GM04504 (cell line): ENCODE measurements at places on chromosomes 13 and 19.

DNA sequence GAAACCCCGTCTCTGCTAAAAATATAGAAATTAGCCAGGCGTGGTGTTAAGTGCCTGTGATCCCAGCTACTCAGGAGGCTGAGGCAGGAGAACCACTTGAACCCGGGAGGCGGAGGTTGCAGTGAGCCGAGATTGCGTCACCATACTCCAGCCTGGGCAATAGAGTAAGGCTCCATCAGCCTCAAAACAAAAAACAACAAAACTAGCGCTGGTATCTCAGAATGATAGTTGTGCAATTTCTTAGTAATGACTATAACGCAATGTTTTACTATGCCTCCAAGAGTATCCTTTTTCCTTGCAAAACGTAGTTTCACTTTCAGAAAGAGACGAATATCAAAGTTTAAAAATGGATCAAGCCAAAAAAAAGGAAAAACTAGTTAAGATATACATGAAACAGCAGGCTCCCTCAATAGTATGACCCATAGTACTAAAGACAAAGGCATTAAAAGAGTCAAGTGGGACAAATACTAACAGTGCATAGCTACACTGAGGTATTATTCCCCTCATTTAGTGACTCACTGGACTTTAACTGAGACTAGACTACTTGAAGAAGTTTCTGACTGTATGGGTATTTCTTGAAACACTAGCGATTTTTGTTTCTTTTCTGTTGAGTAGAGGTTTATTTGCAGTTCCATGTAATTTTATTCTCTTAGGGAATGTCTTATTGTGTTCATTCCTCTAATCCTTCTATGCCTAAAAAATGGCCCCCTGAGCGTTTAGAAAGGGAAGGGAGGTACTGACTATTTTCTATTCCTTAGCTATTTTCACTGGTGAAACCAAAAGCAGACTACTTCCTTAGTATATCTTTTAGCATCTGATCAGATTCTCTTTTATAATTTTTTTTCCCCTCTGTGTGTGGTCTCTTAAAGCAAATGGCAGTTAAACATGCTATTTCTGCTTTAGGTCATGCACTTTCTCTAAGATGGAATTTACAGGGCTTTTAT, 10.4 kb upstream of the ITM2B start:
- DNase-seq, result no peak

GRCh38 chr13:99980201-99980823, 1.3 kb upstream of the ZIC2 start:
- no peak for DNase-seq

DNA sequence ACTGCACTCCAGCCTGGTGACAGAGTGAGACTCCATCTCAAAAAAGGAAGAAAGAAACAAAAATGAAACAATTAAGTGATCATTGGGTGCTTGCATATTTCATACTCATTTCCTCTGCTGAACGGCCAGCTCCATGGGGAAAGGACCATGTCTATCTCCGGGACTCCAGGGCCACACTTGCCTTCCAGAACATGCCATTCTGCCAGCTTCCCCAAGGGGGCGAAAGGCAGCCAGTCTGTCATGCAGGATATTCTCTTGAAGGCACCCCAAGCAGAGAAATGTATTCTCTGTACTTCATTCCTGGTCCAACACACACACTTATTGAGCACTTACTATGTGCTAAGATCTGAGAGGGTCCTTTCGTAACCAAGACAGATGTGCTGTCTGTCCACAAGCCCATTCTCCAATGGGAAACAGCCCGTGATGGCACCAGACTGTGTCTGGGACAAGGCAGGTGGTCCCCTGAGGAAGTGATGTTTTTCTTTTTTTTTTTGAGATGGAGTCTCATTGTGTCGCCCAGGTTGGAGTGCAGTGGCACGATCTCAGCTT, 10.2 kb upstream of the CARM1 start:
- no peak for DNase-seq

DNA sequence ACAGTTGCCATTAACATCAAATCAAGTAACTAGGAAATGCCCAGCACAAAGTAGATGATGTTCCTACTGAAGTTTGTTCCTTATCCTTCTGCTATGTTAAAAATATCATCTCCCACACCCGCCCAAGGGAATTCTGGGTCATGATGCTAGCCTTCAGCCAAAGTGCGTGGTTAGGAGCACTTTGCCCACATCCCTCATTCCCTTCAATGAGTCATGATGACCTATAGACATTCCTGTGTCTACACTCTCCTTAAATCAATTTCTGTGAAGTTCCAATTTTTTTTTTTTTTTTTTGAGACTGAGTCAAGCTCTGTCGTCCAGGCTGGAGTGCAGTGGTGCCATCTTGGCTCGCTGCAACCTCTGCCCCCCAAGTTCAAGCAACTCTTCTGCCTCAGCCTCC, 17.0 kb downstream of the RXFP2 start:
- DNase-seq, result peak; percentile 83

- no peak for DNase-seq
Measured at GRCh38 chr19:51567583-51567982, 3.5 kb upstream of the ZNF175 start.

DNA sequence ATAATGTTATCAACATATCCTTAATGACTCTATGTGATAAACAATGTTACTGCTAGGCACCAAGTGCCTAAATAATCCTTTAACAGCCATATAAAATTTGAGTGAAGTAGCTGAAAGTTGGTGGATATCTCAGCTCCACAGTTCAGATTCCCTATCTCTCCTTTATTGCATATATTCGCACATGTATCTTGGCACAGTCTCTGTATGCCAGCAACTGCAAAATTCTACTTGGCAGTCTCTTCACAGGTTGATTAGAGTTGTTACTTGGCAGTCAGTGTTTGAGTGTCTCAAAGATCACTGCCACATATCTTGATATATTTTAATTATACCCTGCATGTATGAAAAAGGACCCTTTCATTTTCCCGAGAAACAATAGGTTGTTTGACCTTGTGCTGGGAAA, 879.3 kb downstream of the OLFM4 start:
- DNase-seq, result no peak

- DNase-seq, result no peak
Measured at GRCh38 chr13:40787062-40787461, 2.3 kb upstream of the SLC25A15 start.

DNA sequence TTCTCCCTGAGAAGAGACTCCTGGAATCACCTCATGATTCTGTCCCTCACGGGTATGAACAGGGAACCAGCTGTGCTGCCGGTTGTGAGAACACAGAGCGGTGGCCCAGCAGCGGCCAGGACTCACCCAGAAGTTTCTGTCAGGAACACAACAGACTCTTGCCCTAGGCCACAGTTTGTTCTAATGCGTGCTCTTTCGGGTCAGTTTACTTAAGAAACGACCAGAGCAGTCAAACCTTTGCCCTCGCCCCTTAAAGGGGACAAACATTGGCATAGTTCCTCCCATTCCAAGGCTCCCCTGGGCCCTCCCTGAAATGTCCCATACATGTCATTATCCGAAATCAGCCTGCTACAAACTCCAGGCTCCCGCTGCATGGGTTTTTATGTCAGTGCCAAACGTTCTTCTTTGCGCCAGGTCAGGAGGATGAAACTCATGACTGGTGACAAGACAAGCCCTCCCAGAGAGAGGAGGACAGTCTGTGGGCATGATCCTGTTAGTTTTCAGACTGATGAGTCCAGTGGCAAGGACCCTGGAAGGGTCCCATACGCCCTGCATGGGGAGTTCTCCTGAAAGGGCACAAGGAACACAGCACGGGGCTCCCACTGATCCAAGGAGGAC, 18.3 kb downstream of the ZIC5 start:
- no peak for DNase-seq

DNA sequence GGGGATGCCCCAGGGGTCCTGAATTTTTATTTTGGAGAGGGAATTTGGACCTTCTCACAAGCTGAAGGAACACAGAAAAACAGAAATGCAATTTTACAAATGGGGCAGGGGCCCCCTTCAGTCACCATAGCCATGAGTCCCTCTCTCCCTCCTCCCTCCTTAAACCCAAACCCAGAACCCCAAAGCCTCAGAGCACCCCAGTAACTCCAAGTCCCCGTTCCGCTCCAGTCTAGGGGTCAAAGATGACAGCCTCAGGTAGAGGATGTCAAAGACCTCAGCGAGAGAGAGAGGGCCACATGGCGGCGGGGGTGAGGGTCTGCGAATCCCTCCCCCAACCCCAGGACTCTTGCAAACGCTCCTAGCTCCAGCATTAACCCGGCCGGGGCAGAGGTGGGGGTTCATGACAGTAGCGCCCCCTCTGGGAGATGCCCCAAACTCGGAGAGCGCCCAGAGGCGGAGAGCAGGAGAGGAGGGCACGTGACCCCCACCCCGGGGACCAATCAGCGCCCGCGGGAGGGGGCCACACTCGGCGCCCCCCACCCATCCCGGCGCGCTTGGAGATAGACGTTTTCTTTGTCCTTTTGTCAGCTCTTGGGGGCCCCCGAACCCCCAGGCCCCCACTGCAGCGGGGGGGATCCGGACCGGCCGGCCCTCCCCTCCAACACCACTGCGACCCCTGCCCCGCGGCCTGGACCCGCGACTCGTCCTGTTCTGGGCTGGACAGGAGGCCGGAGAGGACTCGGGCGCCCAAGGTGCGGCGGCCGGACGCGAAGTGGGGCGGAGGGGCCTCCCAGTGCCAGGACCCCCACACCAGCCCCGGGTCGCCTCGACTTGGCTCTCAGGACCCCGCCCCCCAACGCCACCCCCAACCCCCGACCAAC, 20.8 kb upstream of the SEMA6B start:
- no peak for DNase-seq

- no peak for DNase-seq
Measured at GRCh38 chr13:25802579-25802978, 249.2 kb downstream of the SHISA2 start.

DNA sequence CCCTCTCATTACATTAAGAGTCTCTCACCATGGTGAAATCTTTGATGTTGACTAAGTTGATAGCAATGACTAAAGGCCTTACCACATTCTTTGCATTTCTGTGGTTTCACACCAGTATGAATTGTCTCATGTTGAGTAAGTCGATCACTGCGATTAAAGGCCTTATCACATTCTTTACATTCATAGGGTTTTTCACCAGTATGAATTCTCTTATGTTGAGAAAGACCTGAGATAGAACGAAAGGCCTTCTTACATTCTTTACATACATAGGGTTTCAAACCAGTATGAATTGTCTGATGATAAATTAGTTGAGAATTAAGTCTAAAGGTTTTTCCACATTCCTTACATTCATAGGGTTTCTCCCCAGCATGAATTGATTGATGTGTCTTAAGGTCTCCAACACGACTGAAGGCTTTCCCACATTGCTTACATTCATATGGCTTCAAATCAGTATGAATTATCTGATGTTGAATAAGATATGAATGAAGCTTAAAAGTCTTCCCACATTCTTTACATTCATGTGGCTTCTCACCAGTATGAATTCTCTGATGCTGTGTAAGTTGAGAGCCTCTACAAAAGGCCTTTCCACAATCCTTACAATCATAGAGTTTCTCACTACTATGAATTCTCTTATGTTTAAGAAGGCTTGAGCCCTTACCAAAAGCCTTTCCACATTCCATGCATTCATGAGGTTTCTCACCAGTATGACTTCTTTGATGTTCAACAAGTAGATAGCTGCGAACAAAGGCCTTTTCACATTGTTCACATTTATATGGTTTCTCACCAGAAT, 45.6 kb downstream of the ZNF283 start:
- DNase-seq, result no peak

- peak; percentile 28 for DNase-seq
Measured at GRCh38 chr19:3129112-3129511, 6.7 kb upstream of the GNA15 start.

- no peak for DNase-seq
Measured at GRCh38 chr13:99256283-99256682, 1.9 kb downstream of the GPR18 start.

GRCh38 chr19:11203194-11204075, 6.1 kb upstream of the KANK2 start:
- DNase-seq, result peak; percentile 64

DNA sequence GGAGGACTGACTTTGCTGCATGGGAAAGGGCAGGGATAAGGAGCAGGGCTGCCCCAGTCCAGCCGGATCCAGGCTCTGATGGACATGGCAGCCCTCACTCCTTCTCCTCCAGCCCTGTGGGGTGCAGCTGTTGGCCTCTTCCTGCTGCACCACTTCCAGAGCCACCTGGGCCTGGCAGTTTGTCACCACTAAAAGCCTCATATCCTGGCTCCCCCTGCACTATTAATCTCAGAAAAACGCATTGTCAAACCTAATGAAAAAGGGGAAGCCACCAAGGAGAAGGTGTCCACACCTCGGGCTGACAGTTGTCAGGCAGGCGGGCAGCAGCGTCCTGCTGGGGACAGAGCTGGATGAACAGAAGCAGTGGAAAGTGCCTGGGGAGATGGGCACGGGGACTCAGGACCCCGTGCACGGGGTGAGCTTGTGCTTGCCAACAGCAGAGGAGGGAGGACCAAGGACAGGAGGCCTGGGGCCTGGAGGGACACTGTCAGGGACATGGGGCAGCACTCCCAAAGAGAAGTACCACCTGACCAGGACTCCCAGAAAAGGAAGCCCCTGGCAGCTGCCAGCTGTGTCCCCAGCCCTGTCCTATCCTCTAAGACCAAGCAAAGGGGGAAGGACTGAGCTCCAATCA, 151.1 kb upstream of the TSHZ3 start:
- DNase-seq, result no peak

DNA sequence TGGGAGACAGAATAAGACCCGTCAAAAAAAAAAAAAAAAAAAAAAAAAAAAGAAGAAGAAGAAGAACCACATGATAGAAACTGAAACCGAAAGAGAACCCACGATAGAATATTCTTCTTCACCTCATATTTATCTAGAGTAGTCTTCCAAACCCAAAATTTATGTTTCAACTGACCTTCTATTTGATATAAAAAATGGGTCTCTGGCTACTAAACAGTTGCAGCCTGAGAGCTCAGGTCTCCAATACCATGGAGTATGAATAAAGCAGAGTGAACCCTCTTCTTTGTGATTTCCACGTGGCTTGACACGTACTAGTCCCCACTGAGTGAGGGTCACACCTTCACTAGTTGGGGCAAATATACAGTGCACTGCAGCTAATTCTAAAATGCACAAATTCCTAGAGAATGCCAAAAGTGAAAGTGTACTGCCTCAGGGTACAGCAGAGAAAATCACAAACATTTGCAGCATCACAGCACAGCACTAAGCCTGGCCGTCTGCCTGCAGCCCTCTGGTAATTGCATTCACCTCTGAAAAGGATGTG, 30.8 kb upstream of the RFC3 start:
- no peak for DNase-seq

DNA sequence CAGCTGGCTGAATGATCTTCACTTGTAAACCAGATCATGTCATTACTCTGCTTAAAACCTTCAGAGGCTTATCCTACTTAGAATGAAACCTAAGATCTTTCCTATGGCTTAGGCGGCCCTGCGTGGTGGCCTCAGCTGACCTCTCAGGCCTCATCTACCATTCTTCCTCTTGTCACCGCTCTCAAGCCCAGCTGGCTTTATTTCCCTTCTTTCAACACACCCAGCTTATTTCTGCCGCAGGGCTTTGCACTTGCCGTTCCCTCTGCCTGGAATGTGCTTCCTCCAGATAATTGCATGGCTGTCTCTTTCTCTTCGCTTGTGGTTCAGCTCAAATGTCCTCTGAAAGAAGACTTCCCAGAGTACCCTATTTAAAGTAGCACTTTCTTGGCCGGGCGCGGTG, 3.6 kb upstream of the ASF1B start:
- DNase-seq, result no peak

GRCh38 chr19:49020931-49021895, 2.9 kb downstream of the CGB3 start:
- no peak for DNase-seq
